ENCODE measurements at places on chromosomes 12 and 14. TPM values are rescaled to one million over a fixed set of nuclear protein-coding genes. Genes with fewer than 3 reads are reported as not detected.

FAM90A1 gene
- 0.14 TPM for total RNA-seq

NANOG gene
- total RNA-seq = under 0.01 TPM

PLEK2 gene
- total RNA-seq = 12.0 TPM

LMO3 gene
- total RNA-seq = not detected

MYH6 gene
- not detected for total RNA-seq

Data from placental pericyte (primary cell).